ENCODE measurements at places on chromosomes 5 and 9.
A peak's percentile ranks its signal among the peaks of the same experiment; 100 is the strongest.

DNA sequence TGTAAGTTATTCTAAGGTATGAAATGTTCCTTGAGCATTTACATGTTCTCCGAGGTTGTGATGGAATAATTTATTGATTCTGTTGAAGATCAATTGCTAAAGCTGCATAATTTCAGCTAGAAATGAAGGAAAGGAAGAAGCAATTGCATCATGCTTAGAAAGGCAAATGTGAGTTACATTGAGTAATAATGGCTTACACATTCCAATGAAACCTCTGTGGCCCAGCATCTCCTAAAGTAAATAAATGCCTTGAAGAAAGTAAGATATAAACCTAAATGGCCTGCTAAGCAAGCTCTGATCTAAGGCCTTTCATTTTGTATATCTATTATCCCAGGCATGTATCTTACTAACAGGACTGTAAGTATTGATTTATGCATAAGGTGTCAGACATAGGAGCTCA is 677.3 kb upstream of the RGMB start:
- no peak for DNase-seq

DNA sequence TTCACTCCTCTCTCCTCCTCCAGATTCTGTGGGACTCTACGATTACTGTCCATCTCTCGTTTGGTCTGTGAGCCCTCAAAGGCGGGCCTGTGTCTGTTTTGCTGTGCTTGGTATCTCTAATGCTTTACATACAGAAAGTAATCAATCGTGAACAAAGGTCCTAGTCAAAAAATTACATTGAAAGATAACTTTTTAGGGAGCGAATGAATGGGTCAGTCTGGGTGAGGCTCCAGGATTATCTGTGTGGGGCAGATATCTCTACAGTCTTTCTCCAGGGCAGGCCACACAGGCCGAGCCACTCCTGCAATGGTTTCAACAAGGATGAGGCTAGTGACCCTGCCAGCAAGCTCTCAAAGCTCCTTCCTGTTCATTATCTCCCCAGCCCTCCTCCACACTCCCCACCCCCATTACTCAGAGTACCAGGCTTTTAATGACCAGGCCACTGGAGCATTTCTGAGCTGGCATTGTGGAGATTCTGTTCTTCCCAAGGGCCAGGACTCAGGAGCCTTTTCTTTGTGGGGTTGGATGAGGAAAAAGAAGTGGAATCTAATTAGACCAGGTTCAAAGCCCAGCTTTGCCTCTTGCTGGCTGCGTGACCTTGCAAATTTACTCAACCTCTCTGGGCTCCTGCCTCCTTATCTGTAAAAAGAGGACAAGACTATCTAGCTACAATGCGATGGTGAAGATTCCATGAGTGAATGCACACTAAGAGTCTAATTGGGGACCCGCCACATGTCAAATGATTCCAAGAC is 10.2 kb downstream of the CORO2A start:
- DNase-seq = peak; percentile 48

GRCh38 chr9:101508211-101508610 is 25.4 kb upstream of the RNF20 start:
- DNase-seq = no peak

DNA sequence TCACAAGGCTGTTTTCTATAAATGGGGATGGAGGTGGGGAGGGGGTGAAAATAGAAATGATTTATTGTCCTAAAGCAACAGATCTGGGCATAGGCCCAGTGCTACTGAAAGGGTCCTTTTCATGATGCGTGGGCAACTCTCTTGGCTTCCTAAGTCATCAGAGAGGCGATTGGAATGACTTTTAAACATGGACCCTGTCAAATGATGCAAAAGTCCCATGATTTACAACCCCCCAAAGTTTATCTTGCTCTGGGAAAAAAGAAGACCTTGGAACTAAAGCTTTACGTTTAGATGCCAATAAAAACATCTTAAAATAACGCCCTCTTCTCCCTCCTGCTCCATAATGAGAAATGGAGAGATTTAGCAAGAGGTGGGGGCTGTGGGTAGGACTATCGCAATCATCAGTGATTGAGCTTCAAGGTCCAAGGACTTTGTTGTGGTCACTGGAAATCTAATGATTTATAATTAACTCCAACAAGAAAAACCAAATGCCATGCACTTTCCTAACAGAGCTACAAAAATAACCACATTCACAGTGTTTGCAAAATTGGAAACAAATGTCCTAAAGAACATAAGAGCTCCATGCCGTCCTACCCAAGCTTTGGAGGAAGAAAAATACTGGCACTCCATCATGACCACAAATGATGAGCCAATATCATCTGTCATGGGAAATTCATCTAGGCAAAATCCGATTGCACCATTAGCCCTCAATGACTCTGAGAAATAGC is 167.5 kb upstream of the CLINT1 start:
- no peak for DNase-seq

DNA sequence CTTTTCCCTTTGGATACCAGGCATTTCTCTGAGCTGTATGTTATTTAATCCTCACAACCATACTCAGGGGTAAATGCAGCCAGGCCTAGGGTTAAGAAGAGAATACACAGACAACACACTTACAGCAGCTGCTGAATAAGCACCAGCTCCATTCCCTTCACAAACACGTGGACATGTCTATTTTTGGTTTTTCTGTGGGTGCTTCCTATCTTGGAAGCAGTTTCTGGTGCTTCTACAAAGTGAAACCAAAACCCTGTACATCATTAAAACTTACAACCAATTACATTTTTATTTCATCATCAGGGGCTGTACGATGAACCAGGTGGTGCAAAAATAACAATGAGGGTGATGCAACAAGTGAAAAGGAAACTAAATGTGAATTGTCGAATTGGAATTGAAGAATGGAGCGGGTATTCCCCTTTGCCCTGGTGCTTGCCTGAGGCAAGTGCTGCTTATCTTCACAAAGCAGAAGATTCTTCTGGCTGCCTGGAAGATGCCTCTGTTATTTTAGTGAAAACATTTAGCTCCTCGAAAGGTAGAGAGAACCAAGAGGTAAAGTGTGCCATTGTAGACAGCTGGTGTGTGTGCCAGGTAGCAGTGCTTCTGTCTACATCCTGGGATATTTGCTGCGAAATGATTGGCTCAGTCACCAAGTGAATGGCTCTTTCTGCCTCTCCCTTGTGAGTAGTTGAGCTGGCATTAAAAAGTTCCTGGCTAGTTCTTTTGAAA is 18.6 kb upstream of the IFNB1 start:
- no peak for DNase-seq

- no peak for DNase-seq
Observed at GRCh38 chr9:86809759-86810367, 137.4 kb downstream of the GAS1 start.

DNA sequence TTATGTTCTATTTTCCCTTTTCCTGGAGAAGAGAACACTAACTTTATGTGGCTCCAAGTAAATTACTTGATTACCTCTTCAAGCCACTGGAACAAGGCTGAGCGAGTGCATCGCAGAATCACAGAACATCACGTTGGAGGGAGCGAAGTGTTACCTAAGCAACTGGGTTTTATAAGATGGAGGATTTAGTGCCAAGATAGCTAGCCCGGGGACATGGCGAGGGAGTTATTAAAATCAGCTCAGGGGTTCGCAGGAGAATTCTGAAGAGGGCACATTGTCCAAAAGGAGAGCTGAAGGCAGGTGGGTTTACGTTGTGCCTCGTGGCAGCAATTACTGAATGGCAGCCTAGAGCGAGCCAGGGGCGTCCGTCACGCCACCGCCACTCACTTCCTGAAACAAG is 563.2 kb upstream of the ADAMTS16 start:
- no peak for DNase-seq

DNA sequence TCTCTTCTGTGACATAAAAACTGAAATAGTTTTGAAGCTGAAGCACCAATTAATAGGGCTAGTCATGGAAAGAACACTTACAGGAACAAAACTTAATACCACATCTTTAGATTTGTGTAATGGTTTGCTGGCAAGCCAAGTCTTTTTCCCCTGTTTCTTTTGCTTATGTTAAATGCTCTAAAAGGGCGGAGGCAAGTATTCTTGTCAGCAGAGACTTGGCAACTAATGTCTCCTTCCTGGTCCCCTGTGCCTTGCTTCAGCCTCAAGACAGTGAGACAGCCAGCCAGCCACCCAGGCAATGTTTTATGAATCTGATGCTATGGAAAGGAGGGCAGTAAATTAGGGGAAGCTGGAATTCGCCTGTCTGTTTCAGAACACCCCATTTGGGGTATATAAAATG is 45.7 kb downstream of the PRRC1 start:
- DNase-seq = no peak

GRCh38 chr5:164202338-164202737 is 696.9 kb downstream of the MAT2B start:
- no peak for DNase-seq

GRCh38 chr9:115275753-115276152 is 157.8 kb upstream of the TNC start:
- DNase-seq = no peak

DNA sequence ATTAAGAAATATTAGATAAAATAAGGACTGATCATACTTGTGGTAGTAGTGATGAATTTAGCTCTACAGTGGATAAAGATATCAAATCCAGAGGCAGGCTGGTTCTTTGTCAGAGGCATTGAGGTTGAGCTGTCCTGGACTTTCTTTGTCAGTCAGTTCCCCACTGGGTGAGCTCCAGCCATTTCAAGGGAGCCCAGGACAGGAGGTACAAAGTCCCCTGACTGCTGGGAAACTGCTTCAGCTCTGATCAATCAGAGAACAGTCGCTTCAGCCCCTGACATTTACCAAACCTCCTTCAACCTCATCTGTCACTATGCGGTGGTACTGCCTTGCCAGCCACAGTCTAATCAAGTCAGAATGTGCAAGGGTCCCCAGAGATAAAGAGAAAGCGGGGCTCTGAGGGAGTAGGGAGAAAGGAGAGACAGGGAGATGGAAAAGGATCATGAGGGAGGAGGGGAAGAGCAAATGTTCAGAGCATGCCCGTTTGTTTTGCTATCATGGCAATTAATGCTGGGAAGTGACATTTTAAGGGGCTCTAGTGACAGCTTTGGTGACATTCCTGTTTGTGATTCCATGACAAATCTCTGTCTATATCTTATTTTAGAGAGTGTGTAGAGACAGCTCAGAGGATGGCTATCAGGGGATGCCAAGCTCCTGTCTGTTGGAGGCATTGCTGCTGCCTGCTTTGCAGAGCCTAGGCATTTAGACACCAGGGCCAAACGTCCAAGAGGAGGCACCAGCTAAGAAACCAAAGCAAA is 223.2 kb downstream of the ASTN2 start:
- DNase-seq = no peak

DNA sequence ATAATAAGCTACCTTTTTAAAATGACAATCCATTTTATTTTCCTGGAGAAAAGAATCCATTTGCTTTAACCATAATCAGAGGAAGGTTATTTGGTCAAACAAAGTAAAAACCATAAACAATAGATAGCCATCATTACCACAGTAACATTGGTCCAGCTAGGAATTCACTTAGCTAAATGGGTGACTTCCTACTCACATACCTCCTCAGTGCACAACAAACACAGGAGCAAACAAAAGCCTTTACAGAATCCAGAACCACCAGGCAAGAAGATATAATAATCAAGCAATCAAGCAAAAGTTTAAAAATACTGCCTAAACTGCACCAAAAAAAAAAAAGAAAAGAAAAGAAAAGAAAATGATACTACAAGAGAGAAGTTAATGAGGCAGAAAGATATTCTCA is 949 bp upstream of the IFNK start:
- no peak for DNase-seq

- no peak for DNase-seq
Observed at GRCh38 chr9:121380846-121381245, 10.8 kb upstream of the STOM start.

- no peak for DNase-seq
Observed at GRCh38 chr5:54178991-54179390, 131.4 kb downstream of the ARL15 start.

- no peak for DNase-seq
Observed at GRCh38 chr5:127294829-127295228, 4.2 kb downstream of the MEGF10 start.

GRCh38 chr5:80764786-80765185 is 110.0 kb upstream of the DHFR start:
- no peak for DNase-seq

- DNase-seq = no peak
Observed at GRCh38 chr5:164204338-164204946, 699.0 kb downstream of the MAT2B start.

- no peak for DNase-seq
Observed at GRCh38 chr5:55226934-55227663, at the start of gene MCIDAS. MCIDAS (minus strand) TSS chr5:55227315; CDS start chr5:55227138, 177 bp downstream.

GRCh38 chr5:73501406-73501805 is 3.2 kb downstream of the BTF3 start:
- no peak for DNase-seq

- DNase-seq = no peak
Observed at GRCh38 chr5:142087920-142088679, 20.5 kb upstream of the NDFIP1 start.

DNA sequence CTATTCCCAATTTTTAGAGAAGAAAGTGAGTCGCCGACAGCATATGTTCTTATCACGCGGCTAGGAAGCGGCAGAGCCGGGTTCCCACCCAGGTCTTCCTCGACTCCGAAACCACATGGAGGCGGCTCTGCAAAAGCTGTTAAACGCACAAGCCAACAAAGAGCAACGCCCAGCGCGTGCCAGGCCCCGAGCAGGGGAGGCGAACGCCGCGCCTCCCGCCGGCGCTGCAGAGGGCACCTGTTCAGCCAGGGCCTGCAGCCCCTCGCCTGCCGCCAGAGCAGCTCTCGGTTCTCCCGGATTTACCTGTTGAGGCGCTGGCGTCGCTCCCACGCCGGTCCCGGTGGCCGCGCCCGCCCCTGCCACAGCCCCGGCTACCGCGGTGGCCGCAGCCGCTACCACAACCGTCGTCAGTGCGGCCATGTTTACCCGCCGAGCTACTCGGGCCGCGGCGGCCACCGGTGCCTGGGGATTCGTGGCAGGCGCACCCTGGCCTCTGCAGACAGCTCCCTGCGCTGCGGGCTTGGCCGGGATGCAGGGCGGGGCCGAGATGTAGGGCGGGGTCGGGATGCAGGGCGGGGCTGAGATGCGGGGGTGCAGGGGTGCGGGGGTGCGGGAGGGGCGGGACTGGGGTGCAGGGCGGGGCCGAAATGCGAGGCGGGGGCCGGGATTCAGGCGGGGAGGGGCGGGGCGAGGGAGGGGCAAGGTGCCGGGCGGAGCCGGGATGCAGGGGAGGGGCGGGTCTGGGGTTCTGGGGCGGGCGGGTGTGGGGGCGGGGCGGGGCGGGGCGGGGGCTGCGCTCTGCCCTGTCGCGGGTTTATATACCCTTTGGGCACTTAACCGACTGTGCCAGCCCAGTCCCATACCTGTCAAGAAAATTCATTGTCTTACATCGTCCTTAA is at the start of gene CCDC112:
CCDC112 (minus strand) TSS at position 531 of the 899 bp plus-strand sequence; CDS start at position 420, 111 bp downstream.
- peak; percentile 41 for DNase-seq

Data from CMK (cell line).